ENCODE measurements at places on chromosomes 16 and 17. TPM values are rescaled to one million over a fixed set of nuclear protein-coding genes. Genes with fewer than 3 reads are reported as not detected.

The KLHL10 gene
- total RNA-seq: not detected

- peak; percentile 53 for DNase-seq
Observed at GRCh38 chr17:79985943-79986391, 49.7 kb downstream of the TBC1D16 start.

The TBC1D3G gene
- not detected for total RNA-seq

DNA sequence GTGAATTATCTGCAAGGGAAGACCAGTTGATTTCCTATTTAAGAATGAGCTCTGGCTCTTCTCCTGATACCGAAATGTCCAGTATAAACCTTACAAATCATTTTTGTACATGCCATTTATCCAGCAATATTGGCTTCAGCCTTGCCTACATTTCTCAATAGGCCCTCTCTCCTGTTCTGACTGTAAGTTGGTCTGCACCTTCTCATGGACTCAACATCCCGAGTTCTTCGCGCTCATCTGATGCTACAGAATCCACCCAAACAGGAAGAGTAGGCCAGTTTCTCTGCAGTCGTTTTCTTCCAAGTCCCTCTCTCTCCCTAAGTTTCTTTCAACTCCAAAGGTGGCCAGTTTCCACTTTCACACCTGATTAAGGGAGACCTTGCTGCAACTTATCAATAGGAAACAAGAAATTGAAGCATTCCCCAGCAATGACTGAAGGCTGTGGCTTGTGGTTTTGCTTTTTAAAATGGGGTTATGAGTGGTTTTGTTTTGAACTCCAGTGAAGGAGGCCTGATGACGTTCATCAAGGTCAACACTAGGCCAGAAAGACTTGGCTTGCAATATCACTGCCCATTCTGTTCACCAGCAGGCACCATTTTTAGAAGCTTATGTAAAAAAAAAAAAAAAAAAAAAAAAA is 383.0 kb downstream of the MAF start:
- no peak for DNase-seq

DNA sequence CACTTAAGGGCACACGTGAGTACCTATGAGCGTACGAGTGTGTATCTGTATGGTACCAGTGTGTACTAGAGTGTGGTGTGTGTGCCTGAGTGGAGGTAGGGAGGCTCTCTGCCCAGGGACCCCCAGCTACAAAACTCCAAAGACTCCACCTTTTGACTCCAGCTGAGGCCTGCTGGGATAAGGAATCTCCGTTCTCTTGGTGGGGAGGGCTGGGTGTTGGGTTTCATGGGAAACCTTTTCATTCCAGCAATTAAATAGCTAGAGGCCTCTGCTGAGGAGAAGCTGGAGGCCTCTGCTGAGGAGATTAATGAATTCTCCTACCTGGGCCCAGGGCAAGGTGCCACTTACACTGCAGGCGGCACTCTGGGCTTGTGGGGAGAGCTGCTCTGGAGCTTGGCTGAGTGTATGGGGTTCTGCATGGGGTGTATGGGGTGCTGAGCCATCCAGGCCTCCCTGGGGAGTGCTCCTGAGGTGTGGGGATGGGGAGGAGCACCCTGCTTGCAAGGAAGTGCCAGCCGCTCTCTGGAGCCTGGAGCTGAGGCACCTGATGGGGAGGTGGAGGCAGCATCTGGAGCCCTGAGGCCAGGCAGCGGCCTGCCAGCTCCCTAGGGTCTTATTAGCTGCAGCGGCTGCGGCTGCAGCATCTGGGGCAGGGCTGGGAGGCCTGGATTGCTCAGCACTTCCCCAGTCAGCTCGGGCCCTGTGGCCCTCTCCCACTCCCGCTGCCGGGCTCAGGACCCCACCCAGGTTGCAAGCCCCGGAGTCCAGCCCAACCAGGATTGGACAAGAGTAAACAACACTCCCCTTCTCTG is 4.6 kb downstream of the ANKRD13B start:
- peak; percentile 30 for DNase-seq

DNA sequence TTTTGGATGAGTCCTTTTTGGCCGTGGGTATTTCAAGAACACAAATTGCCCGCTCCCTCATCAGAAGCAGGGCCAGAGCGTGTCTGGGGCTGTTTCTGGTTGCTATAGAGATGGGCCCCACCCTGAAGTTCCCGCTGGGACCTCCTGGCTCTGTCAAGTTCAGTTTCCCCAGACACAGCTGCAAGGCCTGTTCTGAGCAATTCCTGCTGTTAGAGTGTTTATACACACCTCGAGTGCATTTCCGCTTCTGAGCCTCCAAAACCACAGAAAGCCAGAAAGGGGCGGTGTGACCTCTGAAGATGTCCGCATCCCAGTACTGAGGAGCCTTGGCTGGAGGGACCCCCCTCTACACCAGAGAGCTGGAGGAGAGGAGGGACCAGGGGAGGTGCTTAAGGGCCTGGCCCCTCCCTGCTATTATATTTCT is 9.3 kb upstream of the WBP2 start:
- peak; percentile 84 for DNase-seq

The TGFB1I1 gene
- total RNA-seq: 19.9 TPM

- DNase-seq: no peak
Observed at GRCh38 chr16:67746846-67747245, 27.7 kb upstream of the GFOD2 start.

The IL34 gene
- 2.0 TPM for total RNA-seq

DNA sequence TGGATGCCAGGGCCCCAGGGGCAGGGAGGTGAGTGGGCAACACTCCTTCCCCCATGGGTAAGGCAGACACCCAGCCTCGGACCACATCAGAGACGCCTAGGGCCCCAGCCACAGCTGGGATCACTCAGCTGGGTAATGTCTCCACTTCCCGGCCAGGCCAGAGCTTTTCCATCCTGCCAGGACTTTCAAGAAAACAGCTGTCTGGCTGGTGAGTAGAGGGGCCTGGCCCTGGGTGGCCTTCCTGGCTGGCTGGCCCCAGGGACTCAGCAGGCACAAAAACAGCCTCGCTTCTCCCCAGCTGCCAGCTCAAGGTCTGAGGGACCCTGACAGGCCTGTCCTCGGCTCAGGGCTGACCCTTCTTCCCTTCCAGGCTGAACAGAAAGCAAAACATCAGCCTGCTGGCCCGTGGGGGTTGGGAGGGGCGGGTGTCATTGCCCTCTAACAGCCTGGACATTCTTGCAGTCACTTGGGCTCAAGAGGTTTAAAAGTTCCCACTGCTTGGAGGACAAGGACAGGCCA is 45.3 kb upstream of the JPH3 start:
- peak; percentile 74 for DNase-seq

The GAS7 gene
- 90.5 TPM for total RNA-seq

DNA sequence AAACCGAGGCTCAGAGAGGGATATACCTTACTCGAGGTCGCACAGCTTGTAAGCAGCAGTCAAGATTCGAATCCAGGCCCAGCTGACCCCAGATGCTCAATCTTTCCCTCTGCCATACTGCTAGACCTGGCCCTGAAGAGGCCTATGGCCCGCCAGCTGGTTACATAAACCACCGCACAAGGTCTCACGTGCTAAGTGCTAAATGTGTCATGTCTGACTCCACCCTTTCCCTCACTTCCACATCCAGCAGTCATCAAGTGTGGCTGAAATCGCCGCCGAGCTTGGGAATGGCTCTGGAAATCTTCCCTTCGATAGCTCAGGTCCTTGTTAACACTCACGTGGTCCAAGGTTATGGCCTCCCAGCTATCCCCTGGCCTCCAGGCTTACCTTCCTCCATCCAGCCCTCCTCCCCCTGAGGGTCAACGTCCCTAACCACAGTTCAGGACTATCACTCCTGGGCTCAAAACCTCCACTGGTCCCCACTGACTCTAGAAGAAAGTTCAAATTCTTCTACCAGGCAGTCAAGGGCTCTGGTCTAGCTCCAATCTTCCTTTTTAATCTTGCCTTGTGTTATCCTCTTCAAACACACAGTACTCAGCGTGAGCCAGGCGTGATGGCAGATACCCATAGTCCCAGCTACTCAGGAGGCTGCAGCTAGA is 3.5 kb downstream of the ZBTB4 start:
- DNase-seq: peak; percentile 79

The NPIPA8 gene
- total RNA-seq: 0.16 TPM

- no peak for DNase-seq
Observed at GRCh38 chr17:50213026-50214022, 11.9 kb upstream of the COL1A1 start.

DNA sequence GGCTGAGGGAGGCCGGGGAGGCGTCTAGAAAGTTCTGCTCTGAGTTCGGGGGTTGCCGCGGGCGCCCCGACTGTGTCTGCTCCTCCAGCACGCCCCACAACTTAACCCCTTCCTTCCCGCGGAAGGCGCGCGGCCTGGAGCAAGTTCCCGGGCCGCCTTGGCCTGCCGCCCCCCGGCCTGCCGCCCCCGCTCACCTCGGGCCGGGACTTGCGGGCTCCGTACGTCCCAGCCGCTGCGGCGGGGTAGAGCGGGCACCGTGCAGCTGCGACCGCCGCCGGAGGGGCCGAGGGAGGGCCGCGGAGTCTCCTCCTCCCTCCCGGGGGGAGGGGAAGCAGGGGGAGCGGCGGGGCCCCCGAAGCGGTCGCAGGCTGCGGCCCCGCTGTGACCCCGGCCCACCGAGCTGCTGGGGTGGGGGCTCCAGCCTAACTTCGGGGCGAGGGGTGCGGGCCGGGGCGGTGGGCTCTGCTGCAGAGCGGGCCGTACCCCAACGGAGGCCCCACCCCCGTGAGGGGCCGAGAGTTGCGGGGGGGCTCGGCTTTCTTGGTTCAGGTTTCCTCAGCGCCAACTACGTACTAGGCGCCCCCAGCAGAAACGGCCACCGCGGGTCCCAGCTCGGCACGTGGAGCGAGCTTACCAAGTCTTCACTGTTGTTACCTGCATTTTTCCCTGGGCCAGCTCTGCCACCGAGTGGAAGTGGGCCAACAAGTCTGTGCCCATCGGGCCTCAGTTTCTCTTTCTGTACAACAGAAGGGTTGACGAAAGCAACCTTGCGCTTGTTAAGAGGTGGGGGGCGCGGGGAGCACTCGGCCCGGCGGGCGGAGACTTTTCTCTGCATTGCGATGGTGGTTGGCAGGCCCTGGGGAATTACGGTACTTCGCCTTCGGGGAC is at the start of gene CCDC102A:
Gene CCDC102A (minus strand): TSS at position 266 of the 888 bp plus-strand sequence. CDS start 7,394 bp downstream, outside the sequence.
- DNase-seq: no peak

DNA sequence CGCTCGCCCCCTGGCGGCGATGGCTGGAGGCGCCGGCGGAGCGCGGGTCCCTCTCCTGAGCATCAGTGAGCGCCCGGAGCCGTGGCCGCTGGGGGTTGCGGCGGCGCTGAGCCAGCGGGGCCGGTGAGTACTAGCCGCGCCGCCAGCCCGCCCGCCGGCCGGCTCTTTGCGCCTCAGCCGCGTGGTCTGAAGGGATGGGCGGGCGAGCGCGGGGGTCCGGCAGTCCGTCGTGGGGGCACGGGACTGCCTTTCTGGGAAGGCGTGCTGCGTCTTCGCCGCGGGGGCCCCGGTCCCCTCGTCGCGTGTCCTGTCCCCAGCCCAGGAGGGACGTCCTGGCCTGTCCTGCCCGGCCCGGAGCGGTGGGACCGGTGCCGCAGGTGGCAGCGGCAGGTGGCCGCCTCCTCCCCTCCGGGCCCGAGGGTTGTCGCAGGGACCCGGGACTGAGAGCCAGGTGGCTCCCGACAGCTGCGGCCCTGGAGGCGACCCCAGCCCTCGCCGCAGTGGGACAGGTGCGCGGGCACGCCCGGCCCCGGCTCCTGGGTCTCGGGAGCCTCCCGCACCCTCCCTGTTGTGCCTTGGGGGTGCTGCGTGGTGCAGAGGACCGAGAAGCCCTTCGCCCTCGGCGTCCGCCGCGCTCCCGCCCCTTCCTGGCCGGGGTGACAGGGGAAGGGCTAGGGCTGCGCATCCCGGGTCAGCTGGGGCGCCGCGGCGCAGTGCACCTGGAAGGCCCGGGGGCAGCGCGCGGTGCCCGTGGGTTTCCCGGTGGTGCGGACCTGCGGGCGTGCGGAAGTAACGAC is at the start of gene SPECC1:
Gene SPECC1 (plus strand): TSS at position 58 of the 797 bp plus-strand sequence. CDS start 87,293 bp downstream, outside the sequence.
- DNase-seq: peak; percentile 91

The OR1A1 gene
- total RNA-seq: not detected

DNA sequence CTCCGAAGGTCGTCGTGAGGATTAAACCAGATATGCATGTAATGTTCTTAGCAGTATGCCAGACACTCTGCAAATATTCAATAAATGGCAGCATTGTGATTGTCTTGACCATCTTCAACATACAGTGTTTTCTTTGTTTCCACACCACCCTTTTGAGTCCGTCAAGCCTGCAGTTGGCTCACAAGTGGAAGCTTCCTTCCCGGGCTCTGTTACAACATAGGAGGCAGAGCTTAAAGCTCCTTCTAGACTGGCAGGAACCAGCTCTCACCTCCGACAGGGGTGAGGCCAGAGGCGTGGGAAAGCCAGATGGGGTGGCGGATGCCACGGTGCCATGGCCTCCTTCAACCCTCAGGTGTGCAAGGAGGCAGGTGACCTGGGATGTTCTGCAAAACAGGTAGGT is 138.3 kb downstream of the FOXL1 start:
- DNase-seq: no peak

The MYO1D gene
- total RNA-seq: 4.7 TPM

The TNS4 gene
- total RNA-seq: not detected

DNA sequence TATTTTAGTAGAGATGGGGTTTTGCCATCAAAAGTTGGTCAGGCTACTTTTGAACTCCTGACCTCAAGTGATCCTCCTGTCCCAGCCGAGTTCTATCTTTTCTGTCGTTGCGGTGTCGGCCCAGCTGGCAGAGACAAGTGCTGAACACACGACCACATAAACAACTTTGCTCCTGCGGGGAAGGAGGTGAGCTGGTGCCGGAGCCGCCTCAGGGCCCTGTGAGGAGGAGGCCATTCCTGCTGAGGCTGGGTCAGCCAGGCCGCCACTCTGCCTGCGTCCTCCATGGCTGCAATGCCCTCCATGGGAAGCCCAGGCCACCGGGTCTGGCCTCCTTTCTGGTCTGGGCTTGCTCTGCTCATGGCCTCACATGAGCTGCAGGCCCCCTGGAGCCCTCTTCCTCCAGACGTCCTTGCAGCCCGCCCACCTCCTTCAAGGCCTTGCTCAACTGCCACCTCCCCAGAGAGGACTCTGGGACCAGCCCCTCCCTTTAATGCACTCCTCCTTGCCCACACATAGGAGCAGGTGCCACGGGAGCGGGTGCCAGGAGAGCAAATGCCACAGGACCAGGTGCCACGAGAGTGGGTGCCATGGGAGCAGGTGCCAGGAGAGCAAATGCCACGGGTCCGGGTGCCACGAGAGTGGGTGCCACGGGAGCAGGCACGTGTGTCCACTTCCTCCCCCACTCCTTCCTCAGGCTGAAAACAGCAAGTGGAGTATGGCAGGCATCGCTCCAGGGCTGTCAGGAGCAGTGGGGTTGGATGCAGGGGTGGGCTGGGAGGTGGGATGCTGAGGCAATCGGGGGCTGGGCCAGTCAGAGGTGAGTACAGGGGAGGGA is 28.4 kb upstream of the CBFA2T3 start:
- peak; percentile 42 for DNase-seq

DNA sequence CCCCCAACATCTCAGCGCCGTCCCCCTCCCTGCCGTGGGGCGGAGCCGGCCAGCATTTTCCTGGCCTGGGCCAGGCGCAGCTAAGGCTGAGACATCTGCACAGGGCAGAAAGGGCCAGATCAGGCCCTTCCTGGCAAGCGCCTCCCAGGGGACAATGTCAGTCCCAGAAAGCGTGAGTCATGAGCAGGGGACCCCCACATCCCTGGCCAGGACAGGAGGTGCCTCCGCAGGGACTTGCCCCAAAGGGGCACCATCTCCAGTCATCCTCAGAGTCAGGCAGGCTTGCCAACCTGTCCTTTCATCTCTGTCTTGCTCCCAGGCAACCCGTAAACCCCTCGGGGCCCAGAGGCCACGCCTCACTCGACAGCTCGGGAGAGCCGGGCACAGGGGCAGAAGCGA is 43.2 kb downstream of the SOCS1 start:
- DNase-seq: no peak
